ENCODE measurements at places on chromosomes 2 and 18.

GRCh38 chr2:216057688-216058193 is 23.9 kb downstream of the PECR start:
- peak; percentile 42 for DNase-seq

GRCh38 chr2:146271131-146271831 is 1573.5 kb upstream of the ACVR2A start:
- no peak for DNase-seq

- no peak for DNase-seq
These were observed 984.5 kb downstream of the TSN start for GRCh38 chr2:122739732-122740593.

DNA sequence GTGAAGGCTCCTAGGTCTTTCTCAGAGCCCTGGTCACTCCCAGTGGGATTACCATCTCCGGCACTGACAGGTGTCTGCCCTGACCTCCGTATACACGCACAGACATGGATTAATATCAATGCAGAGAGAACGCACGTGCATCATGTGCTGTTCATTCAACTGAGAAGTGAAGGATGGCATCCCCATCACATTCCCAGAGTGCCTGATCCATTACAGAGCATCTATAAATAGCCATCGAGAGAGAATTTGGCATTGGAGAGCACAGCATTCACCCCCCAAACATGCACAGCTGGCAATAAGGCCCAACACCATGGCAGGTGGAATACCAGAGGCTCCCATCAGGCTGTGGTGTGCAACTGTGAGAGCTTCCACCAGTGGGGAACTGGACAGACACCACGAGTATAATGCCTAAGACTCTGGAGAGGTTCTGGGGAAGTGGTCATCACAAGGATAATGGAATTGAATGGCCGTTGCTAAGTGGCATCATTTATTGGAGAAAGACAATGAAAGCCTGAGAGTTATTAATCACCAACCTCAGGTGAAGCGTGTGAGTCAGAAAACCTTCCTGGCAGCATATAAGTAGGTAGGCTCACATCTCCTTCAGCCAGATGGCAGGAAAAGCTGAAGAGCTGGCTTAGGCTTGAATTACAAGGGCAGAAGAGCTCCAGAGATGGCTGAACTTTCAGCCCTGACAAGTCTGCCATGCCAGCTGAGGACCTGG is 244.5 kb upstream of the ID2 start:
- DNase-seq: no peak

- DNase-seq: no peak
These were observed 42.4 kb downstream of the KIF5C start for GRCh38 chr2:148917431-148917830.

DNA sequence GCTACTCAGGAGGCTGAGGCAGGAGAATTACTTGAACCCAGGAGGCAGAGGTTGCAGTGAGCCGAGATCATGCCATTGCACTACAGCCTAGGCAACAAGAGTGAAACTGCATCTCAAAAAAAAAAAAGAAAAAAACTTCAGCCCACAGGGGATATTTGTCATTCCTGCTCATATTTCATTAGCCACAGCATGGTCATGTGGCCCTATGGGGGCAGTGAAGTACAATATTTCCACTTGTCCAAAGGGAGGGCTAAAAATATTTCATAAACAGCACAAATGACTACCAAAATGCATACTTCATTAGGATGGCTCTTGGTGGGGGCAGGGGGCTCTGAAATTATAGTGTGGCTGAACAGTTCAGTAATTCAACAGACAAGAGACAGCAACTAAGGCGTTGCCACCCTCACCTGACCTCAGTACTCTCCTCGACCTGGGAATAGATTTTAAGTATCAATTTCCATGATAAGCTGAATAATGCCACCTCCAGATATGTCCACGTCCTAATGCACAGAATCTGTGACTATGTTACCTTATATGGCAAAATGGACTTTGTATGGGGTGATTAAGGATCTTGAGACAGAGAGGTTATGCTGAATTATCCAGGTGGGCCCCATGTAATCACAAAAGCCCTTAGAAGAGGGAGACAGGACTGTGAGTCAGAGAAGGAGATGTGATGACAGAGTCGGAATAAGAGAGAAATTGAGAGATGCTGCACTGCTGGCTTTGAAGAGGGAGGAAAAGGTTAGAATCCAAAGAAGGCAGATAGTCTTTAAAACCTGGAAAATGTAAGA is 158.2 kb upstream of the CRIM1 start:
- DNase-seq: no peak

DNA sequence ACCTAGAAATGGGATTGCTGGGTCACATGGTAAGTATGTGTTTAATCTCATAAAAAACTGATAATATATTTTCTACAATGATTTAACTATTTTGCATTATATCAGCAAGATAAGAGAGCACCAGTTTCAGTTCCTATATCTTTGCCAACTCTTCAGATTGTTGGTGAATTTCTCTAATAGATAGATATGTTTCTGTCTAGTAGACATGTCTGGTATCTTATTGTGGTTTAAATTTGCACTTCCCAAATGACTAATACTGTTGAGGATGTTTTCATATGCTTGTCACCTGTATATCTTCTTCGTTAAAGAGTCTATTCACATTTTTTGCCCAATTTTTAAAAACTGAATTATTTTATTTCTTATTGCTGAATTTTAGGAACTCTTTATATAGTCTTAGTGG is 113.8 kb upstream of the UXS1 start:
- no peak for DNase-seq

DNA sequence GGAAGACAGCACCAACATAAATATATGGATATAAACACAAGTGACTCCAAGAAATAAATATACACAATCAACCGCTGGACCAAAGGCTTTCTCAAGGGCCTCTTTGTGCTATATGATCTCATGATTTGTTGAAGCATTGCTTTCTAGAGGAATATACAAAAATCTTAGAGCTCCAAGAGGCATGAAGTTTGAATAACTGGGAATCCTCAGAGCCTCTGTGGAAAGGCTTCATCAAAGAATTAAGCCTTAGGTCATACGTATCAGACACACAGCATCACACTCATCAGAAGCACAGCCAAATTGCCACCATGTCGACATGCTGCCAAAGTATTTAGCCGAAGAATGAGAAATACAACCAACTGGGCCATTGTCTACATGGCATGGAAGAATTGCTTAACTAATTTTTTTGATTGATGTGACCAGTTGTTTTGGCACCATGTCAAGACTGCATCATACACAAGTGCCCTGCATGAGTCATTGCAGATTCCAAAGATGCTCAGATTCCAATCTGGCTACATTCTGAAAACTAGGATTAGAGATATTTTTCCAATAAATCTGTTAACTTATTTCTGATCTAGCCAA is 860.6 kb upstream of the ZEB2 start:
- no peak for DNase-seq

GRCh38 chr2:70412294-70413070 is 110.6 kb upstream of the FAM136A start:
- DNase-seq: no peak

GRCh38 chr2:142868229-142868762 is 9.2 kb upstream of the KYNU start:
- no peak for DNase-seq

DNA sequence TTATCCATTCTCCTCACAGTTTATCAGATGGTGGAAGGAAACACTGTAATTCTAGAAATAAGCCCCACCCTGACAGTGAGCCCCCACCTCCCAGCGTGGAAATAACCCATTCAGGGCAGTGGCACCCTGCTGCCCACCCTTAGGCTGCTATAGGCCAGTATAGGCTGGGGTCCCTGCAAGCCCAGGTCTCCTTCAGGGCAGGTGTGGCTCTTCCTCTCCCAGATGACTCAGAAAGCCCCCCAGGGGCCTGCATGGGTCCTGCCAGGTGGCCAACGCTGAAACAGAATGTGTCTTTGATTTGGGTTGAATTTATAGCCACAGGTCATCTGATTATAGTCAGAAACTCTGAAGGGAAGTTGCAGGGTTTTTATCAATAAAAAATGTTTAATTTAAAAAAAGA is 136.4 kb downstream of the SH3RF3 start:
- DNase-seq: no peak

DNA sequence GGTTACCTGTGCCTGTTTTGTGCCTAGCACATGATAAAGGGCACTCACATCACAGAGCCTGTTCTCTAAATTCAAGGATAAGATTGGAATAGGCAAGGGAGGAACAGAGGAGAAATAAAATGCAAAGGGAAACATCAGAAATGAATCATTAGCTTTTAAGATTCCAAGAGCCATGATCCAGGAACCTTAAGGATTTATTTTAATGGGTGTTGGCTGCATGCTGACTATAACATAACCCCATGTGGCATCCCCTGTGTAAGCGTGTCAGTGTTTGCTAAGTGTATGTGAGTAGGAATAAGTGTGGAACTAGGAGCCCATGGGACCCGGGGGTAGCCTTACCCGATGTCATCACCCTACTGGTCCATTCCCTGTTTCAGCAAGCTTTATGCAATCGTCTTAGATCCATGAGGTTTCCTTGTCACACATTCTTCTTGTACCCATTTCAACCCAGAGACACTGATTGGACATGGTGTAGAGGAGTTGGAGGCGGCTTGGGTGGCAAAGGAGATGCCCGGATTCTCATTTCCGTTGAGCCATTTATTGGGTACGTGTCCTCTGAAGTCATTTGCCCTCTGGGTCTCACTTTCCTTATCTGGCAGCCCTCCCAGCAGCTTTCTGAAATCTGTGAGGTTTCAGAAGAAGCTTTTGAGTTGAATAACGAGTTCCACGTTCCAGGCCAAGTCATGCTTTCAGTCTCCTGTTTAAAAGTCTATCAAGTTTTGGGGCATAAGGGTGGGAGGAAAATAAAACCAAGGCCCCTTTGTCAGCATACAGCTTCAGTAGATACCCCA is 117.0 kb downstream of the MGAT5 start:
- no peak for DNase-seq
